ENCODE measurements at places on chromosomes 1 and 21.
A peak's percentile ranks its signal among the peaks of the same experiment; 100 is the strongest.

- no peaks in the 10 kb centered on the region for H3K27me3 ChIP-seq
- no peak overlapping the region for H3K27ac ChIP-seq
- H3K4me1 ChIP-seq, result no peaks in the 10 kb centered on the region
- H3K36me3 ChIP-seq, result no peaks in the 10 kb centered on the region
- no peak overlapping the region for H3K4me3 ChIP-seq
These were observed 6.2 kb upstream of the PRDM16 start for GRCh38 chr1:3062616-3063378.

- H3K36me3 ChIP-seq, result no peaks in the 10 kb centered on the region
- H3K4me1 ChIP-seq, result no peaks in the 10 kb centered on the region
- H3K27me3 ChIP-seq, result no peaks in the 10 kb centered on the region
These were observed 27.0 kb upstream of the LYPD8 start for GRCh38 chr1:248782416-248783141.

- H3K4me3 ChIP-seq, result no peak overlapping the region
- DNase-seq, result no peak
- no peaks in the 10 kb centered on the region for H3K27me3 ChIP-seq
- peaks cover 7% of the 10 kb centered on the region for H3K36me3 ChIP-seq
- H3K27ac ChIP-seq, result no peak overlapping the region
These were observed 33.8 kb downstream of the USP48 start for GRCh38 chr1:21749109-21749508.

DNA sequence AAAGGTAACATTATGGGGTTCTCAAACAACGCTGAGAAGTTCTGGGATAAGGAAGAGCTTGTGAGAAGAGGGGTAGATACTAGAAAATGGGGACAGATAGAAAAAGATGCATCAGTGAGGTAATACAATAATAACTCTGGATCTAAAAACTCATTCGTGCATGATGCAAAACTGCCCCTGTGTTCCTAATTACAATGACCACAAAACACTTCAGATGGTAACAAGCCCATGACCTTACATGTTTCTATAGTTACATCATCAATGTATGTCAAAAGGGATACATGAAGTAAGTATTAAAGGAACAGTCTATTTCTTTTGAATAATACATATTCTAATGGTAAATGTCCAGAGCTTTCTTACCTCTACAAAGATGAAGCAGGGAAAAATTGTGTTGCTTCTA lies 110.6 kb upstream of the PLPPR5 start:
- no peaks in the 10 kb centered on the region for H3K4me1 ChIP-seq
- no peak overlapping the region for H3K27ac ChIP-seq
- H3K27me3 ChIP-seq, result no peaks in the 10 kb centered on the region
- H3K36me3 ChIP-seq, result no peaks in the 10 kb centered on the region
- no peak for DNase-seq

DNA sequence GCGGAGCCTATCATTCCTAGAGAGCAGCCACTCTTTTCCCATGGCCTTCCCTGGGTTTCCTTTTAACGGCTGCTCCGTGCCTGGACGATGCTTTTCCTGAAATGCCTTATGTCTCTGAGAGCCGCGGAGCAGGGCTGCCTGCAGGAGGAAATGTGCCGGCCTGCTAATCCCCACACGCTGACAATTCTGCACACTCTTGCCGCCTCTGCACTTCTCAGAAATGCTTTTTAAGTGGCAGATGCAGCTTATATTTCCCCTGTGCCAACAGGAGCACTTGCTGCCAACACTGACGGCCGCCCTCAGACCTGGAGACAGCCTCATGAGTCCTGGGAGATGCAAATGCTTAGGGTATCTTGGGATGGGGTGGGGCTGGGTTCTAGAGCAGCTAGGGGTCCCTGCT lies 253.2 kb downstream of the GRIK3 start:
- H3K27ac ChIP-seq, result no peak overlapping the region
- H3K4me3 ChIP-seq, result no peak overlapping the region
- no peak for DNase-seq
- H3K4me1 ChIP-seq, result no peaks in the 10 kb centered on the region
- peaks cover 2% of the 10 kb centered on the region for H3K27me3 ChIP-seq
- no peaks in the 10 kb centered on the region for H3K36me3 ChIP-seq

DNA sequence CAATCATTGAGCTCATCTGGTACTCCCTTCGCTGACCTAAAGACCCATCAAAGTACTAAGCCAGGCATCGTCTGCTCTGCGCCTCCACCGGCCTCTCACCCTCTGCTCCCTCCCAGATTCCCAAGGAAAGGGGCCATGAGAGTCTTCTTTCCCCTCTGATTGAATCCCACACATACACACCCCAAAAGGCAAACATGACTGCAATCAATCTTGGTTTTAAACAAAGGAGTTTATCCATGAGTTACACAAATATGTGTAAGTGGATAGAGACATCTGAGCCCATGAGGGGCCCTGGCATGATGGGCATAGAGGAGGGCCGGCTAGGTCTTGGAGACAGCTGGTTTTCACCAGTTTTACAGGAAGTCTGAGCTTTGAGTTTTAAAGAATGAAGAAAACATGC lies 50.9 kb downstream of the CAPN2 start:
- no peaks in the 10 kb centered on the region for H3K4me1 ChIP-seq
- no peak overlapping the region for H3K27ac ChIP-seq
- DNase-seq, result no peak
- H3K36me3 ChIP-seq, result no peaks in the 10 kb centered on the region
- no peak overlapping the region for H3K4me3 ChIP-seq

DNA sequence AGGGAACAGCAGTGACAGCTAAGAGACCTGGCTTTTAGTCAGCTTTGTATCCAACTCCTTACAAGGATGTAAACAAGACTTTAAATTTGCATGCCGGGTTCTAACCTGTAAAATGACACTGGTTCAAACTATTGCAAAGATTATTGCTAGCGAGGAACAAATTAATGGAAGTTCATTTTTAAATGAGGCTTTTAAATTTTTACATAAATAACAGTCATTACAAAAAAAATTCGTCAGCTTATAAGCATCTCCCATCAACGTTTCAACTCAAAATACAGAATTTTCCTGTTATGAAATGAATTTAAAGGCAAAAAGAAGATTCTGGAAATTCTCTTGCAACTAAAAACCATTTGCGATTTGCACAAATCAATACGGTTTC lies 668 bp downstream of the KIF14 start:
- H3K27me3 ChIP-seq, result no peaks in the 10 kb centered on the region
- H3K36me3 ChIP-seq, result no peaks in the 10 kb centered on the region
- no peak for DNase-seq
- peaks cover 17% of the 10 kb centered on the region for H3K4me1 ChIP-seq
- peak overlapping the region; percentile 88 for H3K4me3 ChIP-seq
